ENCODE measurements at places on chromosomes 4 and X.

DNA sequence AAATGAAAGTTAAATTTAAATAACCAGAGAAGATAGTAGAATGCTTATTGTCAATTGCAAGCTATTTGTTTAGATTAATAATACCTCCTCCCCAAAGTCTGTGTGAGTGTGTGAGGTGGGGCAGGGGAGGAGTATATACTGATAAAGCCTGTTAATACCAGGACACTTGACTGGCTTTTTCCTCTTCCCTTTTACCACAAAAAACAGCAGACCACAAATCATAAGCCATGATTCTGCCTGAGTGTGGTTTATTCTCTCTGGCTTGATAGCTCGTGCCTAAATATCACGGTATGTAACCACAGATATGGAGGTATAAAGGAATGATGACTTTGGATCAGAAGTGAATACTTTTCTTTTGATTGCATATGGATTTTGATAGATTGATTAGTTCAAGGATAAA, 21.9 kb upstream of the SCRG1 start:
- no peak for DNase-seq

- DNase-seq = no peak
Measured at GRCh38 chrX:13994104-13994503, 35.6 kb downstream of the GEMIN8 start.

- peak; percentile 26 for DNase-seq
Measured at GRCh38 chr4:122661176-122662160, 40.6 kb upstream of the IL21 start.

- no peak for DNase-seq
Measured at GRCh38 chr4:31045724-31046318, 325.7 kb downstream of the PCDH7 start.

GRCh38 chr4:22515888-22516541, at the start of gene ADGRA3:
ADGRA3 (minus strand) TSS chr4:22516066; CDS start chr4:22515784, 282 bp downstream.
- DNase-seq = peak; percentile 44

GRCh38 chrX:11611161-11611560, 54.6 kb downstream of the ARHGAP6 start:
- DNase-seq = no peak

GRCh38 chr4:124941267-124941666, 228.7 kb upstream of the ANKRD50 start:
- DNase-seq = no peak

- no peak for DNase-seq
Measured at GRCh38 chr4:121397941-121398601, 17.3 kb upstream of the QRFPR start.

GRCh38 chr4:161256716-161257115, 907.1 kb downstream of the FSTL5 start:
- no peak for DNase-seq

DNA sequence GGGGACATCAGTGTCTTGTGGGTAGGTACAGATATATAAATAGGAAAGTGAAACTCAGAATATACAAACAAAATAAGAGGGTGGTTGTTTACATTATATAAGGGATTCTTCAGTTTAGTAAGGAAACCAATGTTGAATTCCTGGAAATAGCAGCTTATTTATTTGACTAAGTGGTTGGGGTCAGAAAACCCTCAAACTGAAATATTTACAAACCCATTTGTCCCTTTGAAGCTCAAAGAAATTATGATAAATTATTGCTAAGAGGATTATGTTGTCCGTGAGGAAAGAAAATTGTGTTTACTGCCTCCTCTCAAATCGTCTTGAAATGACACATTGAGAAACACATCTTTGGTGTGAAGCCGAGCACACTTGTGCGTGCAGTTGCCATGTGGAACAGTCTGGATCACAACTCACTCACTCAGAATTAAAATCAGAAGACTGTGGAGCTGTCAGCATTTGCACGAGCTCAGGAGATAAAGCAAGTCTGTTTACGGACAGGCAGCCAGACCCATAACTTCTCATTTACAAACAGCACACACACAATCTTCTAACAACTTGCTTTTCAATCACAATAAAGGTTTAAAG, 46.8 kb upstream of the SETD7 start:
- DNase-seq = no peak

- no peak for DNase-seq
Measured at GRCh38 chrX:49237060-49237459, 1.8 kb downstream of the CCDC22 start.

DNA sequence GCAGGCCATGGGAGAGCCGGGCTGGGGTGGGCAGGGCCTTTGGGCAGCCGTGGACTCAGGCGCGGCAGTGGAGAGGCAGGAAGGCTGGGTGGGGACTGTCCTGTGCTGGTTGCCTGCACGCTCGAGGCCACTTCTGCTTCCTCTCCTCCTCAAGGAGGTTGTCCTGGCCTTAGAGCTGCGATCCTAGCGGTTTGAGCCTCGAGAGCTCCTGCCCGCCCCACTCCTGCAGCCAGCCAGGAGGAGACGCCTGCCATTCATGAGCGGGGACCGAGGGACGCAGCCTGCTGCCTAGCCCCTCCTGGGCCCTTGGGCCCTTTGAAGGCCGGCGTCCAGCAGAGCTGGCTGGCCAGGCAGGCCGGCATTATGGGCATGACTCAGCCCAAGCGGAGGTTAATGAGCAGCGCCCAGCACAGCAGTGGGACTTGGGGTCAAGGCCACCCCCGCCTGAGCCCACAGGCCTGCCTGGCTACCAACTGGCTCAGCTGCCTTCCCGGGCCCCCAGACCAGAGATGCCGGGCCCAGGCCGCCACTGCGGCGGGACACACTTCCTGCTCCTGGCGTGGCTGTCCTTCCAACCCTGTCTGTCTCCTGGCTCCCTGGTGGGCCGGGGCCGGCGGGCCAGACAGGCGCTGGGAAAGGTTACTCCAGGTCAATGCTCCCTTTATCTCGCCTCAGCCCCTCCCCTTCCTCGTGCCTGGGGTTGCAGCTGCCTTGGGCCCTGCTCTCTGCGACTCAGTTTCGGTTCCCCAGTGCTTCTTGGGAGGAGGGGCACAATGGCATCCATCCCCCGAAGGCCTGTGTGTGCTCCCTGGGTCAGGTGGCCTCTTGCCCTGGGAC, 1.8 kb downstream of the ABCD1 start:
- no peak for DNase-seq

- DNase-seq = no peak
Measured at GRCh38 chr4:169139021-169139420, 129.0 kb upstream of the CBR4 start.

GRCh38 chr4:62320612-62321011, 1120.5 kb downstream of the ADGRL3 start:
- no peak for DNase-seq

GRCh38 chr4:95465010-95465409, 83.8 kb downstream of the UNC5C start:
- DNase-seq = no peak

DNA sequence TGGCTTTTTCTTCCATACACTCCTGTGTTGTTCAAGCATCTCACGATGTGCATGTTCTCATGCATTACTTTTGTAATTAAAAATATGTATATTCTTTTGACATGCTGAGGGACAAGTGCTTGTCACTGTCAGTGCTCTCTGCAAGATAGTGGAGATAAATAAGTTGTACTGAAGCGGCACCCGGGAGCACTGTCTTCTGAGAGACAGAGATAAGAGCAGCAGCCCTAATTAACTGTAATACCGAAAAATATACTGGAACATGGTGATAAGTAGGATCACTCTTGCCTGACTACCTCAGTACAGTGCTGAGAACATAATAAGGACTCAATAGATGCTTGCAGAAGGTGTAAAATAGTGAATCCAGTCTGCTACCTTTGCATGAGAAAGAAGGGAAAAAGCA, 9.4 kb upstream of the GPR173 start:
- no peak for DNase-seq

DNA sequence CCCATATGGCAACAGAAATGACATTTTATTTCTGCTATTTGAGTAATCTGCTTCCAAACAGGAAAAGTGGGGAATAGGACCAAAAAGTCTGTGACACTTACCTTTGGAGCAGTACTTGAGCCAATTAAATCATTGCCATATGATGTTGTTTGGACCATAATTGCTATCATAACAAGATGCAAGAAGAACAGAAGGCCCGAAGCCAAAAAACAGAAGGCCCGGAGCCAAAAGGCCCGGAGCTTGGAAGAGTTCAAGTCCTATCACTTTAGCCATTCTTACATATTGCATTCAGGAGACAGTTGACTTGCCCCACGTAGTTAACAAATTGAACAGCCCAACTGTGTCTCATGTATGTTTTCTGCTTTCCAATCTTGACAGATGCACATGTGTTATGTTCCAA, 285.6 kb downstream of the ARHGAP24 start:
- DNase-seq = no peak

GRCh38 chr4:170990989-170991589, 822.1 kb upstream of the GALNTL6 start:
- no peak for DNase-seq

DNA sequence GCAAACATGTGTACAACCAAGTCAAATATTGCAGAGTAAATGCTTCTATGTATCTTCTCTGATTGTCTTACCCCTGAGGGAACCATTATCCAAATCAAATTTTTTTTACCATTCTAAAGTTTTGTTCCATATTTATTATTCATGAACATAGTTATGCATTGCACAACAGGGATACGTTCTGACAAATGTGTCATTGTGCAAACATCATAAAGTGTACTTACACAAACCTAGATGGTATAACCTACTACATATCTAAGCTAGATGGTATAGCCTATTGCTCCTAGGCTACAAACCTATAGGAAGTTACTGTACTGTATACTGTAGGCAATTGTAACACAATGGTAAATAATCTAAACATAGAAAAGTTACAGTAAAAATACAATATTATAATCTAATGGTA, 23.4 kb downstream of the BEX3 start:
- no peak for DNase-seq

- no peak for DNase-seq
Measured at GRCh38 chr4:66235876-66236275, 565.6 kb upstream of the EPHA5 start.
